Body of pancreas (tissue), 4 donors: ENCODE measurements at places on chromosomes 16 and 17. TPM values are rescaled to one million over a fixed set of nuclear protein-coding genes. Genes with fewer than 3 reads are reported as not detected.

- DNase-seq = no peak
Observed at GRCh38 chr17:56917559-56918296, 3.9 kb upstream of the TRIM25 start.

GRCh38 chr17:71111460-71111859, 942.1 kb downstream of the KCNJ2 start:
- no peak for DNase-seq

DNA sequence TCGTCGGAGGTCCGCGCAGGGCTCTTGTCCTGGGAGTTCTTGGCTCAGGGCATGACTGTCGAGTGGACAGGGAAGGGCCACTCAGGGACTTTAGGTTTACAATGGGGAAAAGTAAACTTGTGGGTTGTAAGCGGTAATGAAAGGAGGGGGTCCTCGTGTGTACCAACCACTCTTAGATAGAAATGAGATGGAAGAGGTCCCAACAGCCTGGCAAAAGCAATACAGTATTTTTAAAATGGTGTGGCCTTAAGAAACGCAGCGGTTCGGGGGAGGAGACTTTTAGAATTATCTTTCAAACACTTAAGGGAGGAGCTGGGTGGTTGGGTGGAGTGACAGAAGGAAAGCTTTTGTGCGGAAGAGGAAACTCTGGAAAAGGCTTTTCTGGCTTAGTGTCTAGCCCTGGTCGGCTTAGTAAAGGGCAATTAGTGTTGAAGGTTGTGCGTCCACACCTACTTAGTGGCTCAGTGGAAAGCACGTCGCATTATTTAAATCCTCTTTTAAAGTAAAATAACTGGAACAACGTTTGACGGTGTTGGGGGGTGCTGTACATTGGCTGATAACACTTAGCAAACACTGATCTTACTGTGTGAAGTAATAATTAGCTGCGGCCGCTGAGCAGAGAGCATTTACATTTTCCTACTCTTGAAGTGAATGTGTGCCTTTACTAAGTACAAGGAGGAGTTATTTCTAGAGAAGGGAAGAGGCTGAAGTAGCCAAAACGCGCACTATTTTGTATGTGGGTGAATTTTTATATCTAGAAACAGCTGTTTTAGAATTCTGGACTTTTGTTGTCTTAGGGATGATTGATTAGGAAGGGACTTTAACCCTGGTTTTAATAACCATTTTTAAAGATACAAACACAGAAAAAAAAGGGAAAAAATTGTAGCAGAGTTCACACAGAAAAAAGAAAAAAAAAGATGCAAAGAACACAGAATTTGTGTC, 1.0 kb downstream of the WSB1 start:
- peak; percentile 68 for DNase-seq

The TBC1D28 gene
- total RNA-seq = not detected

DNA sequence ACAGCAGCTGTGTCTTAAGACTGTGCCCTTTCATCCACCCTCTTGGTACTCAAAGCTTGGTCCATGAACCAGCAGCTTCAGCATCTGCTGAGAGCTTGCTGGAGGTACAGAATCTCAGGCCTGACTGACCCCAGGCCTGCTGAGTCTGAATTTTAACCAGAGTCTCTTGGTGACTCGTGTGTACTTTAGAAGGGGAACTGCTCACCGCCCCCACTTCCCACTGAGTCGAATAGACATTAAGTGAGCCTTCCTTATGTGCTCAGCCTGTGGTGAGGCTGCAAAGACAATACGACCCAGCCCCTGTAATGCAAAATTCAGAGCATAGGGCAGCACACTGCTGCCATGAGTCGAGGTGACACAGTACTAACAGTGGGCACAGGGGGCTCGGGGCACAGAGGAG, 662.8 kb downstream of the WWOX start:
- no peak for DNase-seq

GRCh38 chr16:28107232-28107631, 43.7 kb upstream of the GSG1L start:
- no peak for DNase-seq

GRCh38 chr17:77432742-77433141, 292.0 kb downstream of the SEC14L1 start:
- DNase-seq = no peak

DNA sequence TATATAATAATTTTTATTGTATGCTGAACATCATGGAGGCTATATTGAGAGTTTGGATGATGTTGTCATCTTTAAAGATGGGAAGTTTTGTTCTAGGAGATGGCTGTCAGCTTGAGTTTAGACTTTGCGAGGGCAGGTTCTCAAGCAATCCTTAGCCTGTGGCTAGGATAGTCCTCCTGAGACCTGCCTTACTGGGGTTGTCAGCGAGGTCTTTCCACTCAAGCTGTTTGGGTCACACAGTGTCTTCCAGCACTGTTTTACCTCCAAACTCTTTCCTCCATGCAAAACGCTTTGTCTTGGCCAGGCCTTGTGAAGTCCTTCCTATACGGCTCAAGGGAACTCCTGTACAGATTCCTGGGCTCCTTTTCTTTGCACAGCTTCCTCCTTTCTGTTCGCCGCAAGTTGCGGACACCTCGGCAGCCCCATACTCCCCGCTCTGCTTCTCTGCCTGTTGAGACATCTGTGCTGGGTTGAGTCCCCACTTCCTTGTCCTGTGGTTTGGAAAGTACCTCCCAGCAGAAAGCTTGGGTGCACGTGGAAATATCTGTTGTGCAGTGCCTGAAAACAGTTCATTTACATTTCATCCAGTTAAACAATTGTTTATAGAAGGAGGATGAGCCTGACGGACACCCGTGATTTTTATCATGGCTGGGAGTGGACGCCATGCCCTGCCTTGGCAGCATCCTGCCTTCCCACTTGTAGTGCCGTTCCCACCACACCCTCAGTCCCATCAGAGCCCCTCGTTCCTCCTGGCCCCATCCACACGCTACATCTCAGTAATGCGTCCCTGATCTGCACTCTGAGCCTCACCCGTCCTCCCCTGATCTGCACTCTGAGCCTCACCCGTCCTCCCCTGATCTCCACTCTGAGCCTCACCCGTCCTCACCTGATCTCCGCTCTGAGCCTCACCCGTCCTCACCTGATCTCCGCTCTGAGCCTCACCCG, 55.0 kb upstream of the CBFA2T3 start:
- no peak for DNase-seq

GRCh38 chr16:23317266-23317661, 15.2 kb downstream of the SCNN1B start:
- peak; percentile 29 for DNase-seq

GRCh38 chr17:49358641-49359247, 3.3 kb downstream of the ZNF652 start:
- no peak for DNase-seq

DNA sequence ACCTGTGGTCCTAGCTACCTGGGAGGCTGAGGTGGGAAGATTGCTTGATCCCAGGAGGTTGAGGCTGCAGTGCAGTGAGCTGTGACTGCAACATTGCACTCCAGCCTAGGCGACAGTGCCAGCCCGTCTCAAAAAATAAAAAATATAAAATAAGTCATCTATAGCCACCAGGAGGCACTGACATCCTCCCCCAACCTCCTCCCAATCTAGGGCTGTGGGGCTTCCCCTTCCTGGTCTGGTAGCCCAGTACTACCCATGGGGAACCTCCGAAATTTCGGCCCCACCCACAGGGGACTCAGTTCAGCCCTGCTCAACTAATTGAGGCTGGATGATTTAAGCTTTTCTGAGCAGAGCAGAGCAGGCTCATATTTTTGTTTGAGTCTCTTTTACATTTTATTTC, 3.2 kb downstream of the ZSCAN10 start:
- no peak for DNase-seq

DNA sequence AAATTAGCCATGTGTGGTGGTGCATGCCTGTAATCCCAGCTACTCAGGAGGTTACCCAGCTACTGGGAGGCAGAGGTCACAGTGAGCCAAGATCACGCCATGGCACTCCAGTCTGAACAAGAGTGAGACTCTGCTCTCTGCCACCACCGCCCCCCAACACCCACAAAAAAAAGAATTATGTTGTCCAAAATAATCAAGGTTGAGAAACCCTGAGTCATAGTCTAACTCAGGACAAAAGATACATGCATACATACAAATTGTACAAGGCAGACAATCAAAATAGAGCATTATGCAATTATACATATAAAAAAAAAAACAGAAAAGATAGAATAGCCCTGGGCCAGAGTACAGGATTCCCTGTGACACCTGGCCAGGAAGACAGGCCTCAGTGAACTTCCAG, 6.6 kb upstream of the KPNB1 start:
- no peak for DNase-seq

DNA sequence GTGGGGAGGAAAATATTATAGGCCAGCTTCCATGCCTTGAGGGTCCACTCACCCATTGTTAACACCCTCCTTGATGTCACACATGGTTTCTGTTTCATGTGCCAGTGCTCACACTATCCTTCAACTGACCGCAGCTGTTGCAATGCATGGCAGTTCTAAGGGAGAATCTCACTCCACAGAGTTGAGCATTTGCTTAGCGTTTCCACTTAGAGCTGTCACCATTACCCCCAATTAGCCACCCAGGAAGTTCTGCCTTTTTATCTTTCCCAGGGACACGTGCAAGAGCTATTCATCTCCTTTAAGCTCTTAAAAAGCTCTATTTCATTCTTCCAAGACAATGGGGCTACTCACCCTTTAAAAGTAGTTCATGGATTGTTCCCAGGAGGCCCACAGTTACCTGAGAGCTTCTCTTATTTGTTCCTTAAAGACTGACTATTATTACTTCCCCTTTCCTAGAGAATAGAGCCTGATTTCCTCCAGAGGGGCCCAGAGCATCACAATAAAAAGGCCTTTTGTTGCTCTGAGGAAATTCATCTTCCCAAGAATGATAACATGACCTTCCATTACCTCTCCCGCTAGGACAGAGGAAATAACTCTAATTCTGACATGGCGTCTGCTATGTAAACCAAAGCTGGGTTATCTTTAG, 126.8 kb downstream of the CACNG3 start:
- no peak for DNase-seq

The LPO gene
- not detected for total RNA-seq

- no peak for DNase-seq
Observed at GRCh38 chr17:39655105-39655504, 10.0 kb upstream of the TCAP start.

DNA sequence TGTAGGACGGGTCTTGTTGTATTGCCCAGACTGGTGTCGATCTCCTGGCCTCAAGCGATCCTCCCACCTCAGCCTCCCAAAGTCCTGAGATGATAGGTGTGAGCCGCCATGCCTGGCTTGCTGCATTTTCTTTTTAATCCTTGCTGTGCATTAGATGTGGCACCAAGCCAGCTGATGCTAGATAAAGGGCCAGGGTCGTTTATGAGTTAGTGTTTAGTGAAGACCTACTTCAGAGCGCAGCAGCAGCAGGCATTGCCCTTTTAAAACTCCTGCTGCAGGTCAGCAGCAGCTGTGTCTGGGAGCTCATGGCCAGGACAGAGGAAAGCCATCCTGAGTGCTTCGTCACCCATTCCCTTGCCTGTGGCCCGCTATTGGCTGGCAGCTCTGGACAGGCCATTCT, 237.3 kb downstream of the CCDC182 start:
- DNase-seq = no peak

GRCh38 chr17:74125156-74125555, 78.3 kb upstream of the RPL38 start:
- no peak for DNase-seq

The KRTAP17-1 gene
- total RNA-seq = not detected

DNA sequence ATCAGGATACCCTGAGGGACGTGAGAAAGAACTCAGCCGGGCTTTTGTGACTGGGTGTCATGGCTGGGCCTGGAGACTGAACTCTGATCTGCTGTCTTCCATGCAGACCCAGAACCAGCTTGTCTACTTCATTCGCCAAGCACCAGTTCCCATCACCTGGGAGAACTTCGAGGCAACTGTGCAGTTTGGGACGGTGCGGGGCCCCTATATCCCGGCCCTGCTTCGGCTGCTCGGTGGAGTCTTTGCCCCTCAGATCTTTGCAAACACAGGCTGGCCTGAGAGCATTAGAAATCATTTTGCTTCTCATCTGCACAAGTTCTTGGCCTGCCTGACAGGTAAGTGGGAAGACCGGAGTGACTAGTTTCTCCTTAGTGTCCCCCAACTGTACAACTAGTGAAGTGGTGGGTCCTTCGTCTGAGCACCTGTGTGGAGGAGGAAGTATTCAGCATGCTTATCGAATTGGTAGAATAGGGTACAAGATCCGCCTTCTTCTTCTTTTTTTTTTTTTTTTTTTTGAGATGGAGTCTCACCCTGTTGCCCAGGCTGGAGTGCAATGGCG, 15.5 kb downstream of the DNAH2 start:
- DNase-seq = no peak

GRCh38 chr16:16083421-16084156, 134.2 kb downstream of the ABCC1 start:
- no peak for DNase-seq

DNA sequence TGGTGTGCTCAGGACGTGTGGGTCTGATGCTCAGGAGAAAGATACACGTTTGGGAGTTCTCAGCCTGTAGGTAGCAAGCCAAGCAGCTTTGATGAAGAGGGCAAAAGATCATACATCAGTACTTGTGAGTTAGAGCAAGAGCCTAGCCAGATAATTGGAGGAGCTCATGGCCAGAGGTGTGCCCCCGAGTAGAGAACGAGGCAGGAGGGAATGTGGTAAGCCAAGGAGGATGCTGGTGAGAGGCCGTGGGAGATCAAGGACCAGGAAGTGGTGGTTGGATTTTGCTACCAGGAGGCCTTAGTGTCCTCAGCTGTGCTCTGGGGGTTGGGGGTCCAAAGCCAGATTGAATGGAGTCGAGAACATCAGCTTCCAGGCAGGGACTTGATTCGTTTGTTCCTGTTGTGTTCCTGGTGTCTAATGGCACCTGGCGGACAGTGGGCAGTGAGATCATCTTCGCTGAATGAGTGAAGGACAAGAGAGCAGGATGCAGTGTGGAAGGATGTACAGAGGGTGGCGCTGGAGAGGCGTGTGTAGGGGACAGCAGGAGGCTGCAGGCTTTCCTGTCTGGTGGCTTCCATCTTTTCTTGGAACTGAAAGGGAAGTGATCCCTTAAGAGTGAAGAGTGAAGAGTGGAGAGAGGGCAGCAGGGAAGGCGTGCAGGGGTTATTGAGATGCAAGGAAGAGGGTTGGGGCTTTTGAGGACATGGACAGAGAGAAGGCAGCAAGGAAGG, 11.6 kb downstream of the FBXL19 start:
- peak; percentile 52 for DNase-seq
